ENCODE measurements at places on chromosomes 6 and 20.

GRCh38 chr20:32079655-32080109, 27.6 kb downstream of the HCK start:
- no peak for DNase-seq

DNA sequence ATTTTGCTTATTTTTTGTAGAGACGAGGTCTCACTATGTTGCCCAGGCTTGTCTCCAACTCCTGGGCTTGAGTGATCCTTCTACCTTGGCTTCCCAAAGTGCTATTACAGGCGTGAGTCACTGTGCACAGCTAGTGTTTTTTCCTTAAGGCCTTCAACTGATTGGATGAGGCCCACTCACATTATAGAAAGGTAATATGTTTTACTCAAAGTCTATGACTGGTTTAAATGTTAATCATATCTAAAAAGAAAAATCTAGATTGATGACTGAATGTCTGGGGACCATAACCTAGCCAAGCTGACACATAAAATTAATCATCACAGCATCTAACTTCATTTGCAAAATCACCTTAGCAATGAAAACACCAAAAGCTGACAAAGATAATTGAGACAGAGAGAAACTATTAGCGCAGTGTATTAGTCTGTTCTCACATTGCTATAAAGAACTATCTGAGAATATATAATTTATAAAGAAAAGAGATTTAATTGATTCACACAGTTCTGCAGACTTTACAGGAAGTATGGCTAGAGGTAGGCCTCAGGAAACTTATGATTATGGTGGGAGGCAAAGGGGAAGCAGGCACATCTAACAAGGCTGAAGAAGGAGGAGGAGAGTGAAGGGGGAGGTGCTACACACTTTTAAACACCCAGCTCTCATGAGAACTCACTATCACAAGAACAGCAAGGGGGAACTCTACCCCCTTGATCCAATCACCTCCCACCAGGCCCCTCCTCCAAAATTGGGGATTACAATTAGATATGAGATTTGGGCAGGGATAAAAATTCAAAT, 66.8 kb upstream of the ARHGAP18 start:
- no peak for DNase-seq

GRCh38 chr20:33481431-33481941, 8.4 kb upstream of the CBFA2T2 start:
- no peak for DNase-seq

GRCh38 chr6:134122775-134123174, 70.4 kb upstream of the SLC2A12 start:
- DNase-seq: no peak

- DNase-seq: no peak
Observed at GRCh38 chr6:13302291-13302690, 26.0 kb downstream of the TBC1D7 start.

GRCh38 chr6:96104910-96105309, 89.1 kb downstream of the FUT9 start:
- DNase-seq: no peak

DNA sequence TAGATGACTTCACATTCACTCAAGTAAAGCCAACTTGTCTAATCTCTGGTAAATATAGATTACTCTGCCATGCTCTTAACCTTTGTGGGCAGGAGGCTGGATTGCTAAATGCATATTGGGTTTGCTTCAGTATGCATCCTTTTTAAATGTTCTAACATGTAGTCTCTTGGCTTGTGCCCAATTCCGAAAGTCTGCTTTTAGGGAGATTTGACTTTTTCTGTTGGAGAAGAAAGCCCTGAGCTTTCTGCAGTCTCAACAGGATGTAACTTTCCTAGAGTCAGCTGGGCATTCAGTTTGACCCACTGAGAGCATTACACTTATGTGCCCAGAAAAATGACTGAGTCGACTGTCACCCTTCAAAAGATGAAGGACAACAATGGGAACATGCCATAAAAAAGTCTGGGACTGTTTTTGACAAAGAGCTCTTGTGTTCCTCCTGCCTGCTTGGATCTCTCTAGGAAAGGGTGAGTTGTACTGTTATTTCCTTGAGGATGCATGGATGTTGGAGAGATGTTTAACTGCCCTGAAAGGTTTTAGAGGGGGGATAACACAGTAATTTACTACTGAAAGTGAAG, 299.4 kb downstream of the ZFAND3 start:
- no peak for DNase-seq

GRCh38 chr6:42229506-42230119, 12.0 kb upstream of the MRPS10 start:
- DNase-seq: no peak

DNA sequence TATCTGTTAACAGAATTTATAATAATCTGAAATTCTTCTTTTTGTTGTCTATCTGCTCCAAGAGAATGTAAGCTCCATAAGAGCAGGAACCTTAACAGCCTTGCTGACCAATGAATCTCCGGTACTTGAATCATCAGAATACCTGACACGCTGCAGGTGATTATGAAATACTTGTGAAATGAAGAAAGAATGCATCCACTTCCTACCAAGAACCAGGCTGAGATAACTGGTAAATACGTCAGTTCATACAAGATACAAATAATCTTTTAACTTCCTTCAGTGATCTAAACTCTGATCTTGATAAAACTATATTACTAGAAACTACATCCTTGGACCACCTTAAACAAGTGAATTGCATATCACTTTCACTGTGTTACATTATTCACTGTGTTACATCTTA, 116.2 kb downstream of the MAP3K5 start:
- no peak for DNase-seq

DNA sequence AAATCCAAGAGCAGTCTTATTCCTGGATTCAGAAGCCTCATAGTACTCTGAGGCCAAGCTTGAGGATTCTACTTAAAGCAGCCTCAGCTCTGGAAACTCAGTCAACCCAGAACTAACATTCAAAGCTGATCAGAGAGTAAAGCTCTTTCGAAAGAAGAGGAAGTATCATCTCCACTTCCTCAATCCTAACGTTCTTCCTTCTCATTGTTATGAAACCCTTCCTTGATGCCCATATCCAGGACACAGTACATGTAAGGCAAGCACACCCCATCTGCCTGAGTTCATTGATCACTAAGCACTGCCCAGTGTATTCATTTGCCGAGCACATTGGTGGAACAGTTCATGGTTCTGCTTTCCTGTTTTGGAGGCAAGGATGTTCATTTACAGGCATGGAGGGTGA, at the start of gene IPCEF1:
IPCEF1 (minus strand) TSS at position 114 of the 400 bp plus-strand sequence. CDS start 90,856 bp downstream, outside the sequence.
- no peak for DNase-seq

DNA sequence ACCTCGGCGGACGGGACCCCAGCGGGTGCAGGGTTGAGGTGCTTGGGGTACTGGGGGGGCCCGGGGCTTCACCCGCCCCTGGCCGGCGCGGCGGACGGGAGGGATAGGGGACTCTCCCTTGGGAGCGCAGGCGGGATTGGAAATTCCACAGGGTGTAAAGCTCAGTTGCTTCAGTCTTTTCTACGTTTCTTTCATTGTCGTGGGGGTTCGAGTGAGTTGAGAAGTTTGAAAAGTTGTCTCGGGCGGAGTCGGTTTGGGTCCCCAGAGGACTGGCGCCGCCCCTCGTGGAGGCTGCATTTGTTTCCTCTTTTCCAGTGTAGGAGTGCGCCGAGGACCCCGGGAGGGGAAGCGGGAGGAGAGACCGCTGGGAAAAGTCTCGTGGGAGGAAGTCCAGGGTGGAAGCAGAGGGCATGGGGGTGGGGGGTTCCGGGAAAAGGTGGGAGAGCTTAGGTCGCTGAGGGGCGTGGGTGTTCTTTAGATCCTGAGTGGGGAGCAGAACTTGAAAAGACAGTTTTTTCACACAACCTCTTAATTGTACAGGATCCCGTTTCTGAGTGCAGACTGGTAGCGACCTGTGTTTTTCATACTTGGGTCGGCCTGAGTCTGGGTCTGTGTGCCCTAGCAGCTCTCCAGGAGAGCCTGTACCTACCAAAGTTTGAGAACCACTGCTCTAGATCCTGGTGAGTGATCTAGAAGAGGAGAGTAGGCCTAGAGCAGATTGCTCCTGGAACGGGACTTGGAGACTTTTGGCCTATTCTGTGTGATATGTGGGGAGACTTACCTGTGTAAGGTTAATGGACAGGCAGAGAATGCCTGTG, 495 bp downstream of the FAM83B start:
- no peak for DNase-seq

DNA sequence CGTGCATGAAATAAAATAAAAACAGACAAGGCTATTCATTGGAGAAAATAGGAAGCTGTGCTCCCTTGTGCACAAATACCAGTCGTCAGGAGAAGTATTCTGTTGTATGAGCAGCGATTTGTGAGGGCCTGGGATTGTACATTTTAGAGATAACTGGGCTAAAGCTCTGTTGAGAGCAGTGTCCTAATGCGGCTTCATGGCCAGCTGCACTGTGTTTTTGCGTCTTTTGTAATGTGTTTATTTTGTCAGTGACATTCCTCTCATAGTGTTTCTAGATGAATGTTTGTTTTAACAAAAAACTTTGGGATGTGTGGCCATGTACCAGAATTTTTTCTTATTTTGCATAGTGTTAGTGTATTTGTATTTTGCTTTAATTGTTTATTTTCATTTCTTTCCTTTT, 14.8 kb downstream of the ERMARD start:
- DNase-seq: no peak

GRCh38 chr6:31247813-31248212, 24.1 kb downstream of the HLA-C start:
- no peak for DNase-seq

DNA sequence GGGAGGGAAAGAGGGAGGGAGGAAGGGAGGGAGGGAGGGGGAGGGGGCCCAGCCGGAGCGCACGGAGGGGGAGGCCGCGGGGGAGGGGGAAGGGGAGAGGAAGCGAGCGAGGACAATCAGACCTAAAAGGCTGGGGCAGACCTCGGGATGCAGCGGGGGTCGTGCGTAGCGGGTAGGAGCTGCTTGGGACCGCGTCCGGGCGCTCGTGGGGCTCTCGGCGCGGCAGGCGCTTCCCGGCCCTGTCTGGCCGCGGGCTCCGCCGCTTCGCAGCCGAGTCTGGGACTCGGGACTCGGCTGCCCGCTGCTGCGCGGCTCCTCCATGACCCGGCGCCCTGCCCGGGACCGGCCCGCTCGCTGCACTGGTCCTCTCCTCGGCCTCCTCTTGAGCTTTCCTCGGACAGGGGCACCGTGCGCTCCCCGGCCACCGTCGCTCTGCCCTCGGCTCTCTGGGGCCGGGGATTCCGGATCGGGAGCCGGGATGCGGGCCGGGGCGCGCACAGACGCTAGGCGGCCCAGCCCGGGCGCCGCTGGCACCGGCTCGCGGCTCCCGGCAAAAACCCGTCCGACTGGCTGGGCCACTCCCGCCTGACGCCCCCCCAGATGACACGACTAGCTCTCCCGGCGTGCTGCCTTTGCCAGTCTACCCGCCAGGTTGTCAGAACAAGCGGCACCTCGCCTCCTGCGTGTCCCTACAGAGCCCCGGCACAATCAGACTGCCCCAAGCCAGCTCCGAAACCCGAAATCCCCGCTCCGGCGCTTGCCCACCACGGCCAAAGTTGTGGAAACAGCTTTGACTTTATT, 2.2 kb downstream of the TFAP2A start:
- DNase-seq: no peak

GRCh38 chr6:3549314-3549940, 92.6 kb upstream of the SLC22A23 start:
- no peak for DNase-seq

DNA sequence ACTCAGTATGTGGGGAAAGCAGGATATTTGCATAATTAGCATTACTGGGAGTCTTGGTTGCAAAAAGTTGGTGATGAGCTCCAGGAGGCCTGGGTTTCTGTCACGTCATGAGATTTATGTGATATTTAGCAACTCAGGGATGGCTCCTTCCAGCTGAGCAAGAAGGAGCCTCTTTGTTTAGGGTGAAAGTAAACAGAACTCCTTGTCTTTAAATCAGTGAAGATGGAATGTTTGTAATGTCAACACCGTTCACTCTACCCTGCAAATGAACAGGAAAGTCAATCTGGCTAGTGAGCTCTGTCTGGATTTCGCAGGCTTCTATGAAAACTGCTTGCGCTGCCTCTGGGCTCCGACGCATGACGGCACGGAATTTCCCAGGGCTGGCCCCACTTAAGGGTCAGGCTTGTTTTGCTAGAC, 86.9 kb downstream of the PXDC1 start:
- DNase-seq: no peak

DNA sequence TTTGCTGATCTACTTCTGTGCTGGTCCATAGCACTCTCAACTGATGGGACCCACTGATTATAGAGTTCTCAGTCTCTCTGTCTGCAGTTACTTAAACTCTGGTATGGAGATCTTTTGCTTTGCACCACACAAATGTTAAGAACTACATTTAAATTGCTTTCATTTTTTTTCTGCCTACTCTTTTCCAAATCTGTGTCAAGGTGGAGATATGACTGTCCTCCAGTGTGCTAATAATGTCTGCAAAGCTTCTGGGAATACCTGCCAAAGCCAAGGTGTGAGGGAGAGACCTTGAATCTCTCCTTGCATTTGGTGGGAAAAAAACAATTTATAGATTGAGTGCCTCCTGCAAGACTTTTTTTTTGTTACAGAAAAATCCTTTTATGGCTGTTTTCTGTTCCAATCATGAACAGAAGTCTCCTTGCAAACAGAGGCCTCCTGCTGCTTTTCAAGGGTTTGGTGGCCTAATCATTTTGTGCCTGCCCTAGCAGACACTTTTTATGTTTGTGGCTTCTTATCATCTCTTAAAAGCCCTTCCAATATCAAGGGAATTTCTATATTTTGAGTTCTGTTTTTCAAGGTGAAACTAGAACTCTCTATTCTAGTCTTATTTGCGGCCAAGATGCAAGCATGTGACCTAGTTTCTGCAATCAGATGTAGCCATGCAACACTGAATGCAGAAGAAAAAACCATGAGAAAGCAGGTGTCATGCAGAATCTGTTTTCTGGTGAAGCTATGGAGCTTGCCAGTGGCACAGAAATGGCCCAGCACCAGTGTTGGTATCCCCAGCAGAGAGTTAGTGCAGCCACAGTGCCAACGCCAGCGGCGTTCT, 23.2 kb upstream of the AKIRIN2 start:
- no peak for DNase-seq

DNA sequence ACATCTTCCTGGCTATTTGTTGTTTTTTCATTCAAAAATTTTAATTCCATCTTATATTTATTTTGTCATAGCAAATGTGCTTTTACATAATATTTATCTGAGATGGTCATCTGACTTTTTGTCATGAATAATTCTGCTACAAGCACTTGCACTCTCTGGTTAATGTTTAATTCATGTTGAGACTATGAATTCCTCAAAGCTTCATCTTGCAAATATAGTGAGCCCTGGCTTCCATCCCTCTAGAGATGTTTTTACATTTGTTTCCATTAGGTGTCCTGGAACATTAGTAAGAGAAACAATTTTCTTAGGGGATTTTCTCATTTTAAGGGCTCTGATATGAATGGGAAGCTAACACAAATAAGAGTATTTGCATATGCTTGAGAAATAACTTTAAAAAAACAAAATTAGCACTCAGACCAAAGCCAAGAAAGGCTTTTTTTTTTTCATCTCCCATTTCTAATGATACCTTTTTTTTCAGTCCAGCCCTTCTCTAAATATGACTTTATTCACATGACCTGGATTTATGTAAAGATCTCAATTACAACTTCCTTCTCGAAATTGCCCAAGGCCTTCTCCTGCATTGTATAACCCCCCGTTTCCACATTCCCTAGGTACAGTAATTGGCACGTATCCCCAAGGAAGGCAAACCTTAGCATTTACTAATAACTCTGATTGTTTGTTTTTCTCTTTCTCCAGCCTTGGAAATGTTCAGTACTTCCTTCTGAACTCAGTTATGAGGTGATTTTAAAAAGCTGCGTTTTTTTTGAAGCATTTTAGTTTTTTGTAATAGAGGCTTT, 797.0 kb upstream of the GJE1 start:
- DNase-seq: no peak

- DNase-seq: no peak
Observed at GRCh38 chr6:155638200-155638599, 182.6 kb upstream of the NOX3 start.

- DNase-seq: no peak
Observed at GRCh38 chr6:71107911-71108420, 151.1 kb upstream of the B3GAT2 start.

- DNase-seq: no peak
Observed at GRCh38 chr6:46653439-46654195, 842 bp downstream of the SLC25A27 start.
